ENCODE measurements at places on chromosomes 6 and 20.

- DNase-seq, result no peak
Observed at GRCh38 chr6:25835442-25836283, 3.8 kb upstream of the SLC17A1 start.

DNA sequence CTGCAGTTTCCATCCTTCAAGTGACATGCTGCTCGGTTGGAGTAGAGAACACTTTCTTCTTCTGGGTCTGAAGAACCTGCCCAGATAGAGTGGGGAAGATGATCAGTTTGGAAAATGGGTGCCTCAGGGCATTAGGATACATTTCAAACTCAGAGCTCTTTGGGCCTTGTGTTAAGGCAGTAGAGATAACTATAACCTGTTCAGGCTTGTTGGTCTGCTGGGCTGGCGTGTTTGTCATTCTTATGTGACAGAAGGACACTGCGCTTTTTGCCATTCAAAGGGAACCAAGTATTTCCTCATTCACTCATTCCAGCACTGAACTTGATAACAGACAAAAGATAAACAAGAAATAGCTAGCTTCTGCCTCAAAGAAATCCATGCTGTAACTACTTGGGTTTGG is 3.8 kb downstream of the TOMM34 start:
- no peak for DNase-seq

GRCh38 chr6:3529232-3529631 is 72.4 kb upstream of the SLC22A23 start:
- no peak for DNase-seq

GRCh38 chr20:1465470-1466210 is 1.0 kb downstream of the NSFL1C start:
- DNase-seq, result no peak

DNA sequence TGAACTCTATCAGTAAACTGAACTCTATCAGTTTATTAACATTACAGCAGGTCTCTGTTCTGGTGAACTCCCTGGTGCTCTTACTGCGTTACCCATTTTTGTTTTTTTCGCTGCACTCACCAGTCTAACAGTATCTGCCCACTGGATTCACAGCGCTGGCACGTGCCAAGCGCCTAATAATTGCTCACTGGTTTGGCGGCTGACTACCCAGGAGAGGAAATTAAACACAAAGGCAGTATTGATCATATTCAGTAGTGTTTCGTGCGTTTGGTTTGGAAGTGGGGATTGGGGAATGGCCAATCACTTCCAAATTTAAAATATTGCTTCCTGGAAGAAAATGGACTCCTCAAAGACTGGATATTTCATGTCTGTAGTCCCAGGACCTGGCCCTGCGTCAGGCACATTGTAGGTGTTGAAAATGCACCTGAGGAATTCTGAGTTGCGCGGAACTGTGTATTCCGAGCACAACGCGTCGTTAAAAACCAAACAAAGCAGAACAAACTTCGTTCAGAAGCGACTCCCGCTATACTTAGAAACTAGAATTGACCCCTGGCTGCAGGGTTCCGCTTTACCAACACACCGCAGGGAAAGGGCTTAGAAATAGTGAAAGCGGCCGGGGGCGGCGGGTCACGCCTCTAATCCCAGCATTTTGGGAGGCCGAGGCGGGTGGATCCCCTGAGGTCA is 1.1 kb upstream of the RPS12 start:
- DNase-seq, result peak; percentile 66

DNA sequence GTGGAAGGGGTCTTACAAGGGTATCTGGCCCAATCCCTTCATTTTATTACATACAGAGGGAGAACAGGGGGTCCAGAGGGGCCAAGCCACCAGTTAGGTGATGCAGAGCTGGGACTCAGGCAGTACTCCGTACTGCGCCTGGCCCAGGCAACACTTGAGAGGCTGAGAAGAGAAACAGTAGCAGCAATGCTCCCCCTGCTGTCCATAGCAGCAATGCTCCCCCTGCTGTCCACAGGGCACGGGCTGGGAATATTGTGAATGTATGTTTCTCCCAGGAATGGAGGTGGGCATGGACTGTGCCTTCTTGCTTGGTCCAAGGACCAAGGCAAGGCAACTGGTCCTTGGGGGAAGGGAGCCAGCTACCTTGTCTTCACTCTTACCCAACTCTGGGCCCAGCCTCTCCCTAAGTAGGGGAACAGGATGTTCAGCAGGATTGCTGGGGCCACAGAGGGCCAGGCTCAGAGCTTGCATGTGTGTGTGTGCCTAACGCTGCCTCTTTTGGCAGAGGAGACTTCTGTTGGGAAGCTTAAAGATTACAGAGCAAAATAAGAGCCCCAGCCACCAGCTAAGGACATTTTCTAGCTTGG is 14.8 kb upstream of the FAM83C start:
- peak; percentile 40 for DNase-seq
